ENCODE measurements at places on chromosomes 1 and 21.

DNA sequence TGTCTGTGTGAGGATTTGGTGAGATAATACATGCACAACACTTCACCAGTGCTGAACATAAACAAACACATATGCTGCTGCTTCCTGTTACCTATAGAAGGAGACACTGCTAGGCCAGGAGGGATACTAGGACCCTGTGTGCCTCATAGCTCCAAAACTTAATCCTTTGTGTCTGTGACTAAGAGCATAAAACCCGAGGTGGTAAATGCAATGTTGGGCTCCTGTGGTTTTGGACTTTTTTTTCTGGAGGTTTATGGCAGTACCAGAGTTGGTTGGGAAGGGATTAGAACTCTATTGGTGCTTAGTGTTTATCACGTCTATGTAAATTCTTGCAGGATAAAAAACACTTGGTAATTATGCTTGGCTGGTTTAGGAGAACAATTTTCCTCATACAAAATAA is 122.9 kb downstream of the NUF2 start:
- no peak for DNase-seq

GRCh38 chr1:29579821-29580425 is 343.6 kb downstream of the PTPRU start:
- DNase-seq, result no peak

GRCh38 chr1:99749504-99750347 is 16.7 kb downstream of the FRRS1 start:
- no peak for DNase-seq

- DNase-seq, result no peak
Measured at GRCh38 chr1:156262461-156263287, 14.8 kb upstream of the PAQR6 start.

DNA sequence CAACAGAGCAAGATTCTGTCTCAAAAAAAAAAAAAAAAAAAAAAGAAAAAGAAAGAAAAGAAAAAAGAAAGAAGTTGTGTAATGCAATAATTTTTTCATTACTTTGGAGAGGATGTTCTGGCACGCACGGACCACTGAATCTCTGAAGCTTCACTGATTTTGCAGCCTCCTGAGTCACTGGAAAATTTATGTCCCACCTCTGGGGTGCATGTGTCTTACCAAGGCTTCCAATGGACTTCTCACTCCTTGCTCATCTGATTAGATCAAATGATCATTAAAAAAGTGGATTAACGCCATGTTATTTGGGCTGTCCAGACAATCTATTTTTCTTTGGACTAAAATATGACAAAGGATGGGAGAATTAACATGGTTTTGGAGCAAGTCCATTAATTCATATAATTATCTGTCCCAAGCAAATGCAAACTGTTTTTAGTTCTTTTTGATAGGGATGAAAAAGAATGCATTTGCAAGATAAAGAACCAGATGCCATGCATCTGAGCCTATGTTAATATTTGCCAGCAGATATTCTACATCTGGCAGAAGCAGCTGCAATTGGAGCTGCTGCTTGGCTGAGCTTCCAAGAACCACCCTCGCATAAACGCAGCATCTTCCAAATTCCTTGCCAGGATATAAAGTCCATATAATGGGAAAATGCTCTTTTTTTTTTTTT is 10.1 kb upstream of the MAP1LC3C start:
- DNase-seq, result no peak

- DNase-seq, result no peak
Measured at GRCh38 chr1:108591466-108591865, 31.6 kb downstream of the EEIG2 start.

- DNase-seq, result no peak
Measured at GRCh38 chr1:212955961-212956620, 5.8 kb downstream of the VASH2 start.

DNA sequence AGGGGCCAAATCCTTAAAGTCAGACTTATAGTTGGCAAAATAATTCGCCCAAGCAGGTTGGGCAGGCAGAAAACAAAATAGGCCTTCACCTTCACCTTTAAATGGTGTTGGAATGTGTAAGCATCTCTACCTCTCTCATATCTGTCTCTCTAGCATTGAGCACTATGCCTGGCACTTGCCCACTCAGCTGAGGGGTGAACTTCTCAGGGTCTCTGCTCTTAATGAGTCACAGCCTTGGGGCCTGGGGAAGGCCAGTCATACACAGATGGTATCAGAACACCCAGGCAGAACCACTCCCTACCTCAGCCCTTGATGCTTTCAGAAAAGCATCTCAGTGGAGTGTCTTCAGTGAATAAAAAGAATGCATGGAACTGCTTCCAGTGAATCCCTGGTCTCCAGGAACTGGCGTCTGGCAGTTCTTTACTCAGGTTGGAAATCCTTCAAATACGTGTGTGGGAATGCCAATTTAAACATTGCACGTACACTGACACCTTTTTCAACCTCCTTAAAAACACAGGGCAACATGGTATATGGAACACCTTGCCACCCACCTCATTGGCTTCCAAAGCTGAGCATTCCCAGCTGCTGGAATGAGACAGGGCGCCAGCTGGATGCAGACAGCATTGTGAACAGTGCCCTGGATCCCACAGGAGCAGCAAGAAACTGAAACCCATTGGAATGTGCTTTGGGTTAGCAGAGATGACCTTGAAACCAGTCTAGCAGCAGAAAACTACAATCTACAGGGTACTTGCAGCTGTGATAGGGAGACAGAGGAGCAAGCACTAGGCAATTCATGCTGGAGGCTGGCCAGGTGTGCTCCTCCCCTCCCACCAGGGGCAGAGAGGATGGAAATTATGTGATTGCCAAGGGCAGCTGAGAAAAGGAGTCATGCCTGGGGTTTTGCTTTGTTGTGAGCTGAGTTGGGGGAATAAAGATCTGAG is 30.0 kb downstream of the ZNF697 start:
- DNase-seq, result no peak

DNA sequence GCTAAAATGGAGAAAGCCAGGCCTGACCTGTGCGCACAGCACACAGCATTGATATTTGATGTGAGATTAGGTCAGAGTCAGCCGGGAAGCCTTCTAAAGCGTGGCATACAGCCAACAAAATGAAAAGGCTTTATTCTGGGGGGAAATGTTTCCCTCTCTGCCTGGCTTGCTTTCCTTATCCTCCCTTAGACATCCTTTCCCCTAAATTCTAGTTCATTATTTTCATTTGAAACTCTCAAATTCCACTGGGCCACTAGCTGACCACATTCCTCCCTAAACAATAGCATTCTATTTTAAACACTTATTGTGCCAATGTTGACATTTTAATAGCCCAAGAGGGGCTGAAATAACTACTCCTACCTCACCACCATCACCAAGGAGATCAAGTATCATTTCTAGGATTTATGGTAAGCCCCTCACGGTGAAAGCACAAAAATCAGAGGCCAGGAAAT is 49.4 kb downstream of the LEPR start:
- no peak for DNase-seq

DNA sequence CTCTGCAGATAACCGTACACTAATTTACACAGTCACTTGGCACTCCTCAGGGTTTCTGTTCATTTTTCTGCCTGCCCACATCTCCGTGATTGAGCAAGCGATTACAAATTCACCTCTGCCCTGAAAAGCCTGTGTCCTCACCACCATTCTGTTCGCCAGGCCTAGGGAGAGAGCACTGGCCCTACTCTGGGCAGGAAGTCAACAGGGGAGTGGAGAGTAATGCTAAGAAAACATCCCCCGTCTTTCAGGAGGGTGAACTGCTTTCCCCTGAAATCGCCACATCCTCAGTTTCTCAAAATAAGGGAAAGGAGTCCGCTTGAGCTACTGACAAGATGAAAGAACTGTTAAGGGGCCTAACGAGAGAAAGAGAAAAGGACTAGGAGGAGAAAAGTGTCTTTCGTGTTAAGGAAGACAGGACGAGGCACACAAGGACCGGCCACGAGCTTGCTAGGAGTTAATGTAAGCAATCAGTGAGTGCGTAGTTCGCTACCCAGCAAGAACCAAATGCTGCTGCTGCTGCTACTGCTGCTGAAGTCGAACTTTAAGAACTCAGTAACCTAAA is 632 bp downstream of the PEX19 start:
- peak; percentile 41 for DNase-seq

GRCh38 chr1:182570611-182570970 is 18.5 kb downstream of the RNASEL start:
- no peak for DNase-seq

GRCh38 chr21:16302851-16303282 is 573.1 kb downstream of the USP25 start:
- DNase-seq, result no peak

- peak; percentile 61 for DNase-seq
Measured at GRCh38 chr1:177912991-177913390, 56.9 kb downstream of the SEC16B start.

DNA sequence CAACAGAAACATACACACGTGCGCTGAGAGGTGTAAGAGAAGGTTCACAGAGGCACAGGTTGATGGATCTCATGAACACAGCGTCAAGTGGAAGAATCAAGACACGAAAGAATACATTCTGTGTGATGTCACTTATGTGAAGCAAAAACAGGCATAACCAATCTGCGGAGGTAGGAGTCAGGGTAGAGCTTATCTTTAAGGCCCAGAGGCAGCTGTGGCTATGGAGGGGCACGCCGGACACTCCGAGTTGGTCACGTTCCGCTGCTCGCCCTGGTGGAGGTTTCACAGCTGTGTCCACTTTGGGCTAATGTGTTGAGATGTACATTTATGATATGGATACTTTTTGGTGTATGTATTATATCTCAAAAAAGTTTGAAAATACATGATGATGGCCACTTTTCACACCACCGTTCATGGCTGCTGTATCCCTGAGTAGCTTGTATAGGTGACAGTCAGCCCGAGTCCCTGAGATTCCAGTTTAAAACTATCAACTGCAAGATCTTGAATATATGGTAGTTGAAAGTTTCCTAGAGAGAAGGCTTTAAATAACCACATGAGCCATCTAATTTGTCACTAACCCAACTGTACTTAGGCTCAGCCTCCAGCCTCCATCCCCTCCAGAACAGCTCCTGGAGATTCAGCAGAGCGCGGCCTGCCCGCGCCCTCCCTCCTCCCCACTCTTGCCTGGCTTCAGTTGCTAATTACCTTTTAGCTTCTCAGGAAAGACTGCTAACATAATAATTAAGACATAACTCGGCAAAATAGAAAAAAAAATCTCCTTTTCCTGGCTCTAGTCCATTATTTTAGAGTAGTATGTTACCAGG is 6.7 kb upstream of the ADARB1 start:
- no peak for DNase-seq

DNA sequence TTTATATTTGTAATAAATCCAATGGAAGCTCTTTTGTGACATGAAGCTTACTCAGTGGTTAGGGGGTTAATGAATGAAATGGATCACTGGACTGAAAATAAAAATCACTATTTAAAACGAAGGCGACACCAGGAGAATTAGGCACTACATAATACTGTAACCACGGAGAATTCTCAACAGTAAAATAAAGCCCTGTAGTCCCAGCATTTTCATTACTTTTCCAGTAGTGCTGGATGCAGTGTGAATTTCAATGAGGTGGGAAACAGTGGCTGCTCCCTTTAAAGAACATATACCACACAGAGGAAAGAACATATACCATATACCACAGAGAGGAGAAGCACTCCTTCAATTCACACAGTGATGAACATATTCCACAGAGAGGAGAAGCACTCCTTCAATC is 275.0 kb downstream of the SMYD3 start:
- DNase-seq, result no peak

DNA sequence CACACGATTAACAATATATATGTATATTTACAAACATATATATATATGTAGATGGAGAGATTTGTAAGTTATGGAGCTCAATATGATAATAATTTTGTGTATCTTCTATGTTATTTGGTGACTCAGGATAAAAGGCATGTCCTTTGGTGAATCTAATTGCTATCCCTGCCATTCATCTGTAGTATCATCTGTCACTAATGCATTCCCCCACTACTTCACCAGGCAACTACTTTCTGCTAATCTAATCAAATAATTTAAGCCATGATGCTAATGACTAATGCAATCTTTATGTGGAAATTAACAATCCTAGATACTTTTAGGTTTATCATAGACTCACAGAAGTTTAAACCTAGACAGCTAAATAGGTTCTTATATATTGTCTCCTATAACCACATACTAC is 1074.5 kb downstream of the PLA2G4A start:
- DNase-seq, result no peak

DNA sequence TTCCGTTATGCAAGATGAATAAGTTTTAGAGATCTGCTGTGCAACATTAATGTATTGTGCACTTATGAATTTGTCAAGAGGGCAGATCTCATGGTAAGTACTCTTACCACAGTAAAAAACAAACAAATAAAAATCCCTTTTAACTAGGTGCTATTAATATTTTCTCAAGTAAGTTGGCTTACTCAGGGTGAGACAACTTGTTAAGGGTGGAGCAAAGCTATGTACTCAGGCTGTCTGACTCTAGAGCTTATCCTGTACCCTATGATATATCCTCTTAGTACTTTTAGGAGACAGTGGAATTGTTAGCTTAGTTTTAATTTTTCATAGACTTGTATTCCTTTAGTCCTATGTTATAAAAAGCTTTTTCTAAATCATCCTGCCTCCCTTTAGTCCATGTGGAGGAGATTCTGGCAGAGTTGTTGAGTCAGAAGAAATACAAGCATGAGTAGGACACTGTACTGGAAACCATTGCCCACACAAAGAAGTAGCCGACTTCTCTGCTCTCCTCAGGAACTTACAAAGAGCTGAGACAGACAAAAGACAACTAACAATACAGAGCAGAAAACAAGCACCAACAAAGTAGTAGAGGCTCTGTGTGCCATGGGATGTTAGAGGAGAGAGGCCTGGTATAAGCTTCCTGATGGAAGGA is 49.2 kb downstream of the S1PR1 start:
- DNase-seq, result no peak

- DNase-seq, result no peak
Measured at GRCh38 chr1:200909071-200909470, 14.4 kb downstream of the INAVA start.

DNA sequence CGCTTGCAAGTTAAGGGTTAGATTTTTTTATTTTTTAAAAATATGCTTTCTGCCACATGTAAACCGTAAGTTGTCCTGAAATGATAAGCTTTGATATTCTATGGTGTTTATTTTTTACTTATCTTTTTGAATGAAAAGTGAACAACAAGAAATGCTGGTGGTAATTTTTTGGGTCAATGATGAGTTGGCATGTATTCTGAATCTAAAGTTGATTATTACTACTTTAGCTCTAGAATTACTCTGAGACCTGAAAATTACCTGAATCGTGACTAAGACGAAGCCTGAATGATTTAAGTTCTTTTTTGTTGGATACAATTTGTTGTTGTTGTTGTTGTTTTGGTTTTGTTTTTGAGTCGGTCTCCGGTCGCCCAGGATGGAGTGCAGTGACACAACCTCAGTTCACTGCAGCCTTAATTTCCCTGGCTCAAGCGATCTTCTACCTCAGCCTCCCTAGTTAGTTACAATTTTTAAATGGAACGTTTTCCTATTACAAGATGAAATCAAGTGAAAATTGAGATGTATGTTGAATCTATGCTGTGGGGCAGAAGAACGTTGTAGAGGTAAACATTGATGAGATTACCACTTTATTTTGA is 941 bp downstream of the RABGGTB start:
- DNase-seq, result no peak

DNA sequence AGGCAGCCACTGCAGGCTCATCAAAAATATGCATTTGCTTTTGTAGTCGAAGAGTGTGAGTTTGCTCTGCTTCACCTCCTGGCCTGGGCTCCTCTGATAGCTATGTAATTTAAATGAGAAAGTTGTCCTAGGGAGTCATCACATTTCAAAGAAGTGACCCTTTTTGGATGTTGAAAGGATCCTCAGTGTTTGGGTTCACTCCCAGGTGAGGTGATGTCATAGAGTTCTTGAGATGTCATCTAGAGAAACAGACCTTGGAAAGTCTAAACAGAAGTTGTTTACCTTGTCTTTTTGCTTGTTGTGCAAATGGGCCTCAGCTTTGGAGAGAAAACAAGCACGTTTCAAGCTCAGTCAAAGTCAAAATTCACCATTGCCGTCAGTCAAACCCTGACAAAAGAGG is 92.0 kb upstream of the BARHL2 start:
- no peak for DNase-seq
